Gastrocnemius medialis (tissue), 4 donors: ENCODE measurements at places on chromosomes 2 and 18. TPM values are rescaled to one million over a fixed set of nuclear protein-coding genes. Genes with fewer than 3 reads are reported as not detected.

Gene FASTKD1
- total RNA-seq, result 9.7 TPM

Gene RIT2
- total RNA-seq, result not detected

Gene SCYGR5
- total RNA-seq, result not detected

Gene IL36G
- not detected for total RNA-seq

Gene ELOA2
- not detected for total RNA-seq

Gene LRRC30
- 6.0 TPM for total RNA-seq
